Omental fat pad (tissue), 4 donors: ENCODE measurements at places on chromosomes 7 and 10.

DNA sequence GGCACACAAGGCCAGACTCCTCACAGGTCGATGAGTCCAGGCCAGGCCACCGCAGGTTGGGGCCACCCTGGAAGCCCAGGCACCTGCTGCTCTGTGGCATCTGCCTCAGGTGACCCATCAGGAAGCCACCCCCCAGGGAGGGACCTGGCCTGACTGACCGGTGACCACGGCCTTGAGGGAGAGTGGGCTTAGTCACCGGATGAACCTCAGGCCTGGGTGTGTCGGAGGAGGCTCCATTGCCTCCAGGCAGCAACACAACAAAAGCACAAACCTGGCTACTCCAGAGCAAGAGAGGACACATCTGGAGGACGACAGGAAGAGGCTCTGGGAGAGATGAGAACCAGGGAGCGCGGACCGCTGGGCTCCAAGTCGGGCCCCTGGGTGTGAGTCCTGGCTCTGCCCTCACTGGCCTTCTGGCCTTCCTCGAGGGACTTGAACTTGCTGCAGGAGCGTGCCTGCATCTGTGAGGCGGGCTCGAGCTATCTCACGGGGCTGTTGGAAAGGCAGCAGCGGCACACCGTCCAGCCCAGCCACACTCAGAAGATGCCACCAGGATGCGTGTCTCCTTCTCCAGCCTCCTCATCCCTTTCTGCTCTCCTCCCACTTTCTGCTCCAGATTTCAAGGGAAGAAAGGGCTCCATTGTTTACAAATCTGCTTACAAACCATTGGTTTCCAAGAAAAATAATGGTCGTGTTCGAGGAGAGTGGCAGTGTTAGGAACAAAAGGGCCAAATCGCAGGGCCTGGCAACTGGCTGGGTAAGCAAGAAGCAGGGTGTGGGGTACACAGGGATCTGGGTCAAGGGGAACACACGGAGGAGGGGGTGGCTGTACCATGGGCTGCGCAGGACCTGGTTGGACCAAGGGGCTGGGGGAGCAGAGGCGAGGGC, 152.9 kb downstream of the ADAM12 start:
- no peak for DNase-seq

GRCh38 chr10:24502801-24503460, 220.8 kb downstream of the ARHGAP21 start:
- no peak for DNase-seq

DNA sequence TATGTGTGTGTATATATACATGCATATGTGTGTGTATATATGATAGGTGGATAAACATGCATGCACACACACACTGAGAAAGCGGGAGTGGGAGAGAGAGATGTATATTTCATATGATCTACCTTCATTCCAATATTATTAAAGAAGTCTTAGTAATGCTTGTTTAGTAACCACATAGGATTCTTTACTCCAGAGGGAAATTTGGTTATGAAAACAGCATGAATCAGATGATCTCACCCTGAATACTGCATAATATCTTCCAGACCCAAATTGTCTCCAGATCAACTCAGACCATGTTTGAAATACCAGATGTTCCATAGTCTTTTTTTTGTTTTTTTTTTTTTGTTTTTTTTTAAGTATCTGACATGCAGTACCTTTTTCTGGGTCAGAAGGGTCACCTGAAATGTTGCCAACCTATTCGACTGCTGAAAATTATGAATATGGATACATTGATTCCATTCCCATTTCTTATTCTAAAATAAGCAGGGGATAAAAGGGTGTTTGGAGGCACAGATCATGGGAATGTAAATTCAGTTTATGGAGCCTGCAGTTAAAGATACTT, 17.4 kb downstream of the TES start:
- DNase-seq = no peak

DNA sequence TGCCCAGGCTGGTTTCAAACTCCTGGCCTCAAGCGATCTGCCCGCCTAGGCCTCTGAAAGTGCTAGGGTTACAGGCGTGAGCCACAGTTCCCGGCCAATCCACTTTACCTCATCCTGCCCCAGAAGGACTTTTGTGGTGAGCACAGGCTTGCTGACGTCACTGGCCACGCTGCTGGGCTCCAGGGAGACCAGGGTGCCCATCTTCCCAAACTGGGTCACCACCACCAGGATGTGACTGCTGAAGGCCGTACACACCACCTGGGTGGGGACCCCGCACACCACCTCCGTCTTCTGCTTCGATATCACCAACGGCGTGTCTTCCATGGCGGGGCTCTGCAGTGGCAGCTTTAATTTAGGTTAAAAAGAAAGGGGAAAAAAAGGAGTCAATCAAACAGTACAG, 816 bp downstream of the PSMG3 start:
- DNase-seq = no peak

DNA sequence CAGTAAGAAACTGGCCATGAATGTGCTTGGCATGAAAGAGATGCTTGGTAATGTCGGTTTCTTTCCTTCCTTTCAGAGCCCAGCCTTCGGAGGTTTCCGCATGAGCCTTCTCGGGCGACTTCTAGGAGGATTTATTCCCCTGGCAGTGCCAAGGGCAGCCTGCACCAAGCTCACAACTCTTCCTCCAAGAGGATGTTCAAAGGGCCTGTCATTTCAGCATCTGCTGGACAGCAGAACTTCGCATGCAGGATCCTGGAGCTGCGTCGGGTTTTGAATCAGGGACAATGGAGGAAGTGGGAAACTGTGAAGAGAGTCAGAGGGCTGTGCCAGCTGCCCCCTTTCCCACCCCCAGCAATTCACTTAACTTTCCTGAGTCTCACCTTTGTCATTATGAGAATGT, 21.3 kb downstream of the GOLGA7B start:
- DNase-seq = no peak

DNA sequence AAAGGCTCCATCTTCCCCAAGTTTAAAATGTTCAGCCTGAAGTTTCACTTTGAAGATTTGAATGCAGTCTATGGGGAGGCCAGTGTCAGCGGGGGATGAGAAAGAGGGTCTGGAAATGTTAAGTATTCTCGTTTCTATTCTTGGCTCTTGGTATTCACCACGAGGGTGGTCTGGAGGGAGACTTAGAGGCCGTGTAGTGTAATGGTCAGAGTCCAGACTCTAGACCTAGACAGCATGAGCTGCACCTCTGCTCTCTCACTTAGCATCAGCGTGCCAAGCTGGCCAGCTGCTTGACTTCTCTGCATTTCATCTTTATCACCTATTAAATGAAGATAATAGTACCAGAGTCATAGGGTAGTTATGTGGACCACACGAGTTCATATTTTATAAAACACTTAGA, 57.9 kb downstream of the MKX start:
- no peak for DNase-seq

GRCh38 chr7:54398863-54399262, 143.3 kb upstream of the VSTM2A start:
- DNase-seq = no peak

GRCh38 chr7:98802781-98803110, 67.1 kb downstream of the TMEM130 start:
- DNase-seq = no peak

GRCh38 chr7:93890041-93890463, 501 bp downstream of the TFPI2 start:
- DNase-seq = no peak

- no peak for DNase-seq
These were observed 21.1 kb upstream of the BPGM start for GRCh38 chr7:134625550-134625949.

DNA sequence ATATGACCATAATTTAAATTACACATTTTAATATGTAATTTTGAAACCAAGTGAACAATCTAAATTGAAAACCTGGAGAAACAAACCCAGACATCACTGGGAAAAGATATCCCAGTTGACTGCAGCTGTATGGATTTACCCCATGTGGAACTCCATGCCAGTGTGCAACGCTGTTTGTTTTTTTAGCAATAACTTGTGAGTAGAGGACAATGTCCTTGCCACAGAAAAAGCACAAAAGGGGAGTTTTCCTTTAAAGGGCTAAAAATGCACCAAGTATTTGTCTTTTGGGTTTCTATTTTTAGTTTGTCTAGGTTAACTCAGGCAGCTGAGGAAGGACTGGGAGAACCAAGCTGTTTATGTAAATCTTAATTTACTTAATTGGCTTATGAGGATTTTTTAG, 15.1 kb upstream of the COL17A1 start:
- DNase-seq = no peak

GRCh38 chr10:22002591-22003176, 846 bp downstream of the DNAJC1 start:
- DNase-seq = no peak

DNA sequence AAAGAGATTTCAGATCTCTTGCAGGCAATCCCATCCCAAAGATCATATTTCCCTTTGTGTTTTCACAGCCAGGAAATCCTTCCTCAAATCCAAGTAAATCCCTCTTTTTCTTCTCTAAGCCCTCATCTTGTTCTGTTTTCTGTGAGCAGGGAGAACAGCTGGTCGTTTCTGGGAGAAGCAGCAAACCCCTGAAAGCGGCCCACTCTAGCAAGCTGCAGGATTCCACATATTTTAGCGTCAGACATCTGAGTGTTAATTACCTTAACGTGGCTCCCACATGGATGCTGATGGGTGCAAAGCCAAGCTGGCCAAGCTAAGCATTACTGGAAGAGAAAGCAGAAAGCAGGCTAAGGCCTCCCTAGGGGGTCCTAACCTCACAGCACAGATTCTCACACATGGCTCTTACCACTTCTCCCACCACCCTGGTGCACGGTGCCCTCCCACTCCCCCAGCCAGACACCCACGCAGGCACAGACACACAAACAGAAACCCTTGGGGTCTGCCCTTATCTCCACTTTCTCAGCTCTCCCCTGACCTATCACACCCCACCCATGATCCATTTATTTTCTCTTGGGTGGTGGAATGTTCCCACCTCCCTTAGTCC, 551.0 kb upstream of the AUTS2 start:
- DNase-seq = no peak

- DNase-seq = peak; percentile 53
These were observed at the start of gene CAV1 for GRCh38 chr7:116524609-116525297. Gene CAV1, plus strand, starts transcription at chr7:116525036. Its CDS starts 27 bp downstream, at chr7:116525063.

- no peak for DNase-seq
These were observed 5.2 kb downstream of the PHYHIPL start for GRCh38 chr10:59181668-59182067.

- DNase-seq = no peak
These were observed 169.2 kb downstream of the HGF start for GRCh38 chr7:81600608-81601007.

DNA sequence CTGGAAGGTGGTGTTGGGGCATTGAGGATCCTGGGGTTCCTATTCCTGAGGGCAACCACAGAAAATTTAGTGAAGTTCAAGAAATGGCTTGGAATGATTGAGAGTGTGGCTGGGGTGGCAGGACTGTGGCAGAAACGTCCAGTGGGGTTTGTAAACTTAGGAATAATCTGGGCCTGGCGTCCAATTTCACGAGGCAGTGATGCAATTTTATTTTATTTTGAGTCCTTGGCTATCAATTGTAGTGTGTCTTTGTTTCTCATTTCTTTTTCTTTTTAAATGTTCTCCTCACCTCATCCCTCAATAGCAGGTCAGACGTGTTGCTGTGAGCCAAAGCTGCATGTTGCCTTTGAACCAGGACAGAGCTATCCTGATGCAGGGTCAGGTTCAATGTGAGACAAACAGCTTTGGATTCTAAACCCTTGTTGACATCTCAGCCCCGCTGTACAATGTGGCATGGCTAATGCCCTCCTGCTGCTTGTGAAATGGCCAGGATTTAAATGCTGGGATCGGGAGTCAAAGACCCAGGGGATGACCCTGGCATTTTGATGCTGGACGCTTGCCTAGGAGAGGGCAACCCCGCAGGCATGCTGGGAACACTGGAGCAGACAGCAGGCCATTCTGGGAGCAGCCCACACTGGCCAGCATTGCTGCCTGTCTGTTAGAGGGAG, 64.8 kb downstream of the RBM20 start:
- no peak for DNase-seq

GRCh38 chr7:121545418-121545817, 149.3 kb upstream of the FAM3C start:
- DNase-seq = no peak

DNA sequence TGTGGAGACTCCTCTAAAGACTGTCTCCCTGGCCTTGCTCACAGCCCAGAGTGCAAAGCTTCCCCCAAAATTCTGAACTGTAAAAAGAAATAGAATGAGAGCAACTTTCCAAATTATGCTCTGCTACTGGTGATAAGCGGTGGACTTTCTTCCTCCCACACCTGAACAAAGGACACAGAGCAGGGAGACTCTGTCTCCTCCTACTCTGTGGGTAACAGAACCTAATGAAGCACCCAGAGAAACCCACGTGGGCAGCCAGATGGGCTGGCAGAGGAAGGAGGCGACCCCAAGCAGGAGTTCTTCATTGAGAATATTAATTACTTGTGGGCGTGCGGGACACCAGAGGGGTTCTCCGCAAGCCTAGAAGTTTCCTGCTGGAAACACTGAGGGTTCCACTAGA, 139.5 kb downstream of the KMT2E start:
- no peak for DNase-seq

DNA sequence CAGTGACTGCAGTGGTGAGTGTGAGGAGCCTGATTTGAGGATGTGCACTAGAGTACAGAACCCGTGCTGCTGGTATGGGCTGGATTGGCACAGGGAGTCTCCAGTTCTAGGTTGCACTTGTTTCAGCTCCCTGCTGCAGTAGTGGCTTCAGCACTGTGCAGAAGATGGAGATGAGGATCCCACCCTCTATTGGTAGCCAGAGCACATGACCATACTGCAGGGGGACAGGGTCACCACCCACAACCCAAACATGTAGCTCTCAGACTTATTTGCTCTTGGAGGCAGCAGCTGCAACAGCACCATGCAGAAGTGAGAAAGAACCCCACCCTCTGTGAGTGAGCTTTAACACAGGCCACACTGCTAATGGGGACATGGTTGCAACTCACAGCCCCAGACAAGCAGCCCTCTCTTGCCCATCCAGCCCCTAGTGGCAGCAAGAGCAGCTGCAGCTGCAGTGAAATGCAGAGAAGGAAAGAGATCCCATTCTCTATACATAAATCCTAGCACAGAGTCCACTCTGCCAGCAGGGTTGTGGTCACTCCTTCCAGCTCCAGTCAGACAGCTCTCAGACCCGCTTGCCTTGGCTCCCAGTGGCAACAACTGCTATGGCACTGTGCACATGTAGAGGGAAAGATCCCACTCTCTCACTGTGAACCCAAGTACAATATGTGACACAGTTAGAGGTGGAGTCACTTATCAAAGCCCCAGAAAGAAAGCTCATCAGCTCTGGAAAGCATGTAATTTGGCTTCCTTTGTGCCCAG, 51.4 kb upstream of the SCIN start:
- DNase-seq = no peak

DNA sequence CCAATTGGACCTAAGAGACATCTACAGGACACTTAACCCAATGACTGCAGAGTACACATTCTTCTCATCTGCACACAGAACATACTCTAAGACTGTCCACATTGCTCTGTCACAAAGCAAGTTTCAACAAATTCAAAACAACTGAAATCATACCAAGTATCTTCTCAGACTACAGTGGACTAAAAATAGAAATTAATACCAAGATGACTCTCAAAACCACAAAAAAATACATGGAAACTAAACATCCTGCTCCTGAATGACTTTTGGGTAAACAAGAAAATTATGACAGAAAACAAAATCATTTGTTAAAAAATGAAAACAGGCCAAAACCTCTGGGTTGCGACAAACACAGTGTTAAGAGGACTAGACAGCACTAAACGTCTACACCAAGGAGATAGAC, 24.5 kb downstream of the SNX13 start:
- no peak for DNase-seq

GRCh38 chr7:53426145-53426750, 390.8 kb downstream of the POM121L12 start:
- no peak for DNase-seq
